ENCODE measurements at places on chromosomes 1 and 21. TPM values are rescaled to one million over a fixed set of nuclear protein-coding genes. Genes with fewer than 3 reads are reported as not detected.

Gene EXTL1
- not detected for total RNA-seq

Gene CYP4A22
- total RNA-seq, result not detected

Gene DYNLT5
- total RNA-seq, result not detected

Gene LYST
- 16.6 TPM for total RNA-seq

Gene OR2W3
- not detected for total RNA-seq

Gene LRRC53
- not detected for total RNA-seq

Gene EXO1
- total RNA-seq, result 0.64 TPM

Gene RIIAD1
- not detected for total RNA-seq

Gene PCP4
- total RNA-seq, result not detected

Gene NBPF3
- 9.6 TPM for total RNA-seq

Gene EPHB2
- 15.1 TPM for total RNA-seq

Gene OR2T11
- total RNA-seq, result not detected

Gene TSPEAR
- total RNA-seq, result not detected

Gene NPHS2
- total RNA-seq, result not detected

Gene NUF2
- 2.7 TPM for total RNA-seq

Gene ATAD3C
- not detected for total RNA-seq

Gene FABP3
- total RNA-seq, result not detected

Gene IRF6
- total RNA-seq, result 613 TPM

Gene UTS2
- total RNA-seq, result not detected

Gene PPM1J
- 5.1 TPM for total RNA-seq

Measured in tracheal epithelial cell (primary cell).